ENCODE measurements at places on chromosomes 5 and 9.

GRCh38 chr5:139019880-139020279 lies 144.7 kb upstream of the LRRTM2 start:
- DNase-seq, result no peak

DNA sequence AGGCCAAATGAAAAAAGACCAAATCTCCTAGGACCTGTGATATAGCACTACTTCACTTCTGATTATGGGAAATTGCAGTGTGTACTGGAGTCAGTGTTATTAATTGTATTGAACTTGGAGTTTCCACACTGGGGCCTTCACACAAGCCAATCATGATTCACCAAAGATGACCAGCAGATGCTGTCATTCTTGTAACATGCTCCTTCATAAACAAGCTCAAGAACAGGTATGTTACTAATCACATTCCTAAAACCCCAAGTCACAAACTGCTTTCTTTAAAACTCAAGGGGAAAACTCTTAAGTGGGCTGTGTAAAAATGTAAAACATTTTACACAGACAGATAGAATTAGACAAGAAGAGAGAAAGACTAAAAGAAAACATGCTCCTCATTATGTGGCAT lies 5.6 kb downstream of the KLHL3 start:
- DNase-seq, result no peak

DNA sequence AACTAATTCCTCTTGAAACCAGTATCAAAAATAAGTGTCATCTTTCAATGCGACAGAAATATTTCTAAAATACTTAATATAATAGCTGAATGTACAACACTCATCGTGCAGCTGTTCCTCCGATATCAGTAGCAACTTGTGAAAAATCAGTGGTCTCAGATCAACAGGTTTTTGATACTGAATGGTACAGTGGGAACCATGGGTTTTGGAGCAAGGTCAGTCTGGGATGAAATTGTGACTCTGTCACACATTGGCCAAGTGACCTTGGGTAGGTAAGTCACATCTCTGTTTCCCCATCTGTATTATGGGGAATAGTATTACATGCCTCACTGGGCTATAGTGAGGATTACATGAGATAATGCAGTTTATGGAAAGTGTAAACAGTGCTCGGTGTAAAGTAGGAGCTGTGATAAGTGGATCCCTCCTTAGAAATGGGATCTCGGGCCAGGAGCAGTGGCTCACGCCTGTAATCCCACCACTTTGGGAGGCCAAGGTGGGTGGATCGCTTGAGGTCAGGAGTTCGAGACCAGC lies 17.3 kb downstream of the EXOSC2 start:
- DNase-seq, result no peak

- DNase-seq, result no peak
These were observed 17.9 kb upstream of the CDC42SE2 start for GRCh38 chr5:131245948-131246347.

DNA sequence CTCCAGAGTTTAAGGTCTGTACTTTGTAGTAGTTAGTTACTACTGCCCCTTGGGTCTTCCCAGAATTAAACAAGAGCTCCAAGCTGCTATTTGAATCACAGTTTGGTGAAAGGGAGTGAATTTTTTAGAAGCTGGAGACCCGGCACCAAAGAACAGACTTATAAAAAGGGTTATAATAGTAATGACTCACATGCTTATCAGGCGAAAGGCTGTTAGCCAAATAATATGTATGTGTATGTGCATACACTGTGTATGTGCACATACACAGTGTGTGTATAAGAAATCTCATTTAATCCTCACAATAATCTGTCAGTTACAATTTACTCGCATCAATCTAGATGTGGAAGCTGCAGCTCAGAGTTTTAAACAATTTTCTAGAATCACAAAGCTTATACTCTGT lies 59.5 kb upstream of the ITGA1 start:
- no peak for DNase-seq

DNA sequence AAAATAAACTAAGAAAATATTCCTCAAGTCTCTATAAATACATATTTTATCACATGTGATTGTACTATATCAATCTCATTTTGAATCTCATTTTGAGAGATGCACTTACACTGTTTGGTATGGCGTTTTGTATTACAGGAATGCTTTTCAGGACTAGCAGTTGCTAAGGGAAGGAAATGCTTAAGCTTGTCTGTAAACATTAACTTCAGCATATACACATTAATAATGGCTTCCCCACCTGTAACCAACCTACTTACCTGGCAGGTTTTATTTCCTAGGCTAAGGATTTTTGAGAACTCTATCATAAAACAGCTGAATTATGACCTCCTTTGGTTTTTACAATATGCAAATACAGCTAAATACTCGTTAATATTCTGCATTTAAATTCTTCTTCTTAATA lies 141.0 kb upstream of the GRHPR start:
- DNase-seq, result no peak

DNA sequence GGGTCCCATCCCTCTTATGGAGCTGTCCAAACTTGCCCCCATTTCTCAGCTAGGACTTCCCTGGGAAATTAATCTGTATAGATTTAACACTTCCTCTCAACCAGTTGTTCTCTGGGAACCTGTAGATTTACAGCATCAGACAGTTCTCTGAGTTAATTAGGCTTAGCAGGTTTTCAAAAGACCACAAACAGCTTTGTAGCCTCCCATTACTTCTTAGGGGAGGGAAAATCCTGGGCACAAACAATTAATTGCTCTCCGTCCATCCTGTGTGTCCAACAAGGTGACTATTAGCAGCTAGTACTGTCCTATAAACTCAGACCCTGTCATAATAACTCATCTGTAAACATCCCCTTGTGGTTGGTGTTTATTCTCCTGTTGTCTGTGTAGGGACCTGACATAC lies 197.9 kb downstream of the GOLPH3 start:
- no peak for DNase-seq

- DNase-seq, result no peak
These were observed 23.0 kb upstream of the MTAP start for GRCh38 chr9:21779397-21779796.

GRCh38 chr5:143188083-143188482 lies 215.4 kb downstream of the NR3C1 start:
- no peak for DNase-seq

GRCh38 chr5:113612060-113612496 lies 98.6 kb downstream of the YTHDC2 start:
- DNase-seq, result peak; percentile 3

DNA sequence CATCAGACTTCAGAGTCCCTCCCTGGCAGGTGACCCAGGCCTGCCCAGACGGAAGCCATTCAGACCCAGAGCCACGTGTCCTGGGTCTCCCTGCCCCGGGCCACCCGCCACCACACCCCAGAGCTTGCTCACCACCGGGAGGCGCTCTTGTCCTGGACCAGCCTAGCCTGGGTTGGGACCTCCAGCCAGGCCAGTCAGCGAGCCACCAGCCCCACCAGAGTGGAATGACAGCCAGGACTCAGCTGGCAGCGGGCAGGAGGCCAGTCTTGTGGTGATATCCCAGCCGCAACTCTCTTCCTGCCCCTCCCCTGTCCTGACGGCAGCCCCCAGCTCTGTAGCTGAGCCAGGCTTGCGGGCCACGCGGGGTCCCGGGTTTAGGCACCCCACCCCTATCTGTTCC lies 1.7 kb upstream of the PTGDS start:
- DNase-seq, result no peak

- DNase-seq, result no peak
These were observed 5.7 kb upstream of the SYK start for GRCh38 chr9:90795871-90796317.

GRCh38 chr5:76162335-76162734 lies 79.2 kb downstream of the SV2C start:
- DNase-seq, result no peak

DNA sequence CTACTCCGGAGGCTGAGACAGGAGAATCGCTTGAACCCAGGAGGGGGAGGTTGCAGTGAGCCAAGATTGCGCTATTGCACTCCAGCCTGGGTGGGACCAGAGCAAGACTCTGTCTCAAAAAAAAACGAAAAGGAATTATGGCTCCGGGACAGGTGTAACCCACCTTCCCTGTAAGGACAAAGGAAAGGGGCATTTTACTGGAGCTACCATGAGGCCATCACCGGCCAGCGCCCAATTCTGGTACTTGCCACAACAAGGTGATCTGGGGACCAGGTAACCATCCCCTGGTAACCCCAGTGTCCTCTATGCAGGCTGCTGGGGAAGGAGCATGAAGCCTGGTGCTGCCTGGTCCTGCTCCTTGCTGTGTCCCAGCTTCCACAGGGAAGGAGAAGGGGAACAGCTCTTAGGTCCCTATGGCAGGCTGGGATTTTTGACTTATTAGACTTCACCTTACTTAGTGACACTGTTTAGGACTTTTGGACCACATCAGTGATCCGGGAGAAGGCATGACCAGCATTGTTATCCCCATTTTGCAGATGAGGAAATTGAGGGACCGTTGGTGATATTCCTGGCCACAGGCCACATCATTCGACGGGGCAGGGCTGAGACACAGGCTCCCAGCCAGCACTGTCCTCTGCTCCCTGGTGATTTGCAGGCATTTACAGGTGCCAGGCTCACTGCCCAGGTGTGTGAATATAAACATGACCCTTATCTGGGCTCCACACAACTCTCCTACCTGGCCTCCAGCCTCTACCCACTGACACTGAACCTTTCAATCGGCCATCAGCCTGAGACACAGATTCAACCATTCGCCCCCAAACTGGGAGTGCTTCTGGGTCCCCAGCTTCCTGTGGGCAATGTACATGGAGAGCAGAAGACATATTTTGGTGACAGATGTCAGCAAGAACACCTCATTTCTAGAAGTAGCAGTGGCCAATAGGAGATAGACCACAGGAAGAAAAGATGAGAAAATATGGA lies 26.5 kb upstream of the ABO start:
- DNase-seq, result no peak

GRCh38 chr5:128252756-128253155 lies 169.2 kb downstream of the SLC12A2 start:
- no peak for DNase-seq

GRCh38 chr5:157020002-157020401 lies 38.9 kb downstream of the HAVCR1 start:
- no peak for DNase-seq

- no peak for DNase-seq
These were observed 108.2 kb upstream of the NR3C1 start for GRCh38 chr5:143511736-143512135.

GRCh38 chr5:172775326-172776234 lies 4.6 kb upstream of the DUSP1 start:
- DNase-seq, result no peak

- peak; percentile 12 for DNase-seq
These were observed 332.9 kb upstream of the CCNG1 start for GRCh38 chr5:163104464-163104863.

DNA sequence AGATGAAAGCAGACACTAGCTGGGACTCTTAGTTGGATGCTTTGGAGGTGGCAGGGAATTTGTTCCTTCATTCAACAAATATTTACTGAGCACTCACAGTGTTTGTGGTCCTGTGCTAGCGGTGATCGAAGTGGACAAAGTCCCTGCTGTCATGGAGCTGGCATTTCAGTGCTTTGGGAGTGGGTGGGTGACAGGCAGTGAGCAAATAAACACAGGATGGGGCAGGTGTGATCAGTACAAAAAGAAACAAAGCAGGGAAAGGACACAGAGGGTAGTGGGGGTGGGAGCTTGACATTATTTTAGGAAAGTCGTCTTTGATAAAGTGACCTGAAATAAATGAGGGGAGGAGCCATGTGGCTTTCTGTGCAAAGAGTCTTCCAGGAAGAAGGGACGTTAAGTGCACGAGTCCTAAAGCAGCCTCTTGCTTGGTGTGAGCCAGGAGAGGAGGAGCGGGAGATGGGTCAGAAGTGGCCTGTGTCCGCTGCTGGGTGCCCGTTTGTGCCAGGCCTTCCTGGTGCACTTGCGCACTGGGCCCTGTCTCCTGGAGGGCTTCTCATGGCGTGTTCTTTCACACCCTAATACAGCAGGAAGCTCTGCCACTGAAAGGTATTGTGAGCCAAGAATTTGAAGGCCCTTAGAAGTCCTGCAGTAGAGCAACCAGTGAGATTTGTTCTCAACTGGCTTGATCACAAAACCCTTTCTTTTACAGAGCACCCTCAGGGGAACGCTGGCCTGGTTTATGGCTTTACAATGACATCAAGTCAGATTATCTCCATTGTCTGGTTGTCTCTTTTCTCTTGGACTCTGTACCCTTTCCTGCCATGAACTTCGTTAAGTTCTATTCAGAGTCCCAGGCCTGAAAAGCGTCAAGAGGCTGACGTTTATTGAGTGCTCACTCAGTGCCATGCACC lies 14.8 kb downstream of the NDST1 start:
- peak; percentile 83 for DNase-seq

DNA sequence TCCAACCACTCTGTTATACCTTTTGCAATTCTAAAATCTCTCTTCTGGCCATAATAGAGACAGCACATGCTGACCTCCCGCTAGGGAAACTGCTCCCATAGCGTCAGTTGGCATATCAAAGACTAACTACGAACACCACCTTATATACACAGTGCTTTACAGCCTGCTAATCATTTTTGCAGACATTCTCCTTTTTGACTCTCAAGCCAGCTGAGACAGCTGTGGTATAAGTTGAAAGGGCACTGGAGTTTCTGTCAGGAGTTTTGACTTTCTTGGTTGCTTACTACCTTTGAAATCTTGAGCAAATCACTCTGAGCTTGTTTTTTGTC lies 160.2 kb upstream of the TBCA start:
- DNase-seq, result no peak

- DNase-seq, result no peak
These were observed 14.5 kb downstream of the ANP32B start for GRCh38 chr9:97997330-97998276.
